ENCODE measurements at places on chromosomes 5 and 9. TPM values are rescaled to one million over a fixed set of nuclear protein-coding genes. Genes with fewer than 3 reads are reported as not detected.

Gene SCGB3A1
- not detected for total RNA-seq

Gene GRAMD2B
- 60.4 TPM for total RNA-seq

Gene FOXD4L3
- not detected for total RNA-seq

Gene HAPLN1
- total RNA-seq: 5.9 TPM

Gene POLK
- total RNA-seq: 16.8 TPM

Gene DBH
- total RNA-seq: not detected

Gene GFI1B
- total RNA-seq: 1.1 TPM
